ENCODE measurements at places on chromosomes 2 and 18. TPM values are rescaled to one million over a fixed set of nuclear protein-coding genes. Genes with fewer than 3 reads are reported as not detected.

The BOK gene
- total RNA-seq, result 23.3 TPM

The TFPI gene
- 210 TPM for total RNA-seq

The ASB18 gene
- total RNA-seq, result not detected

The ACKR3 gene
- total RNA-seq, result 2.1 TPM

The TRAK2 gene
- total RNA-seq, result 21.0 TPM

The CFAP65 gene
- not detected for total RNA-seq

The TWIST2 gene
- 63.5 TPM for total RNA-seq

The DHRS9 gene
- total RNA-seq, result 0.65 TPM

The VIT gene
- 0.39 TPM for total RNA-seq

The IL1RL1 gene
- 108 TPM for total RNA-seq

The NR4A2 gene
- 57.6 TPM for total RNA-seq

The MAL gene
- total RNA-seq, result not detected

The CIDEA gene
- not detected for total RNA-seq

The LIMS3 gene
- 0.48 TPM for total RNA-seq

The LIPG gene
- 2.5 TPM for total RNA-seq

The XRCC5 gene
- 228 TPM for total RNA-seq
